ENCODE measurements at places on chromosomes 4 and X.

- no peak for DNase-seq
Observed at GRCh38 chr4:124025428-124025827, 628.8 kb downstream of the SPRY1 start.

- no peak for DNase-seq
Observed at GRCh38 chr4:98452091-98452490, 190.9 kb downstream of the RAP1GDS1 start.

- no peak for DNase-seq
Observed at GRCh38 chr4:4640692-4641091, 98.8 kb upstream of the STX18 start.

DNA sequence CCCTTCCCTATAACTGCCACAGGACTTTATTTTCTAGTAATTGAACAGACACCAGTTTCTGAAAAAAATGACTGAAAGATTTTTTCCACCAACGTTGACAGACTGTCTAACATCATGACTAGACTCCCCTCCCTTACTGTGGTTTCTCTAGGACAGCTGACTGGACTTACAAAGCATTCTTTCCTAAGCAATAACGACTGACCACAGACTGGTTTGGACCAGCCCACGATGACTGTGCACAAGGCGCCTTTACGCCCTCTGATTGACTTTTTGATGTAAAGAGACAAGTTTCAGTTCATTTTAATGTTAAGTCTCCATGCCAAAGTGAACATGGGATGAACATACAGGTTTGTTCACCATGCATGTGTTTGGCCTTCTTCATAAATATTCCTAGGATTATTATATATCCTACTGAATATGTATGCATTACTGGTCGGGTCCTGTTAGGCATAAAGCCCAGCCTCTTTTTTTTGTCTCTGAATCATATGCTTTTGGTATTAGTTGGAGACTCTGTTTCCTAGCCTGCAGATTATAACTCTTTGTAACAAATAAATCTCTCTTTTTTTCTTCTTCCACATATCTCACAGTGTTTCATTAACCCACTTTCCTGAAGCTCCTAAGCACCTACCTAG lies 50.5 kb upstream of the UGT2B4 start:
- DNase-seq, result no peak

GRCh38 chrX:149458586-149458985 lies 46.5 kb downstream of the IDS start:
- DNase-seq, result no peak

DNA sequence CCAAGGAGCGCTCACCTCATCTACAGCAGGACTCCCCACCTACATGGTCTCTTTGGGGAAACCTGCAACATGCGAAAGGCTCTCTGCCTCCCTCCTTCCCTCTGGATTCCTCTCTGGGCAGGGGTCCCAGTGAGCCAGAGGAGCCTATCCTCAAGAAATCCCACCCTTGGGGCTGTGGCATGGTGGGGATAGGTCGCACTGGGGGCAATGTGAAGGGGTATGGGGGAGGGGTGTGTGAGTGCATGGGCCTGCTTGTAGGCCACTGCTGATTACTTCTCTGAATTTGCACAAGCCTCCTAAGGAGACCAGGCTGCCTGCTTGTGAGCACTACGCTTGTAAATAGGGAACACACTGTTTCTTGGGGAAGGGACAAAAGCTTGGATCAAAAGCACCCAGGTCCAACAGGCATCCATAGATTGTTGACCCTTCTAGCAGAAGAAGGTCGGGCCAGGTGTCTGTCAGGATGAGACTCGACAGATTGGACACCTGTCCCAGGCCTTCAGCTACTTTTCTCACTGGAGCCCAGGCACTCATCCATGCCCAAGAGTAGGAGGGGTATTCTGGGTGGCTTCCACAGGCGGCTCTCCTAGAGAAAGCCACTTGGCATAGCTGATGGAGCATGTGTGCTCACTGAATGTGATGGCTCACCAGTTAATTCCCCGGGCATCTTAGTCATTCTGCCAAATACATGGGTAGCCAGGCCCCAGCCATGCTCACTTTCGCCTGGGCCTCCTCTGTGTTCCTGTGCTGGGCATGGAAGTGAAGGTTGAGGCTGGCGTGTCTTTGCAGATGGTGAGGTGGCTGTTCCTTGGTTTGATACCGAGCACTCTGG lies 75.0 kb downstream of the NBDY start:
- DNase-seq, result no peak

DNA sequence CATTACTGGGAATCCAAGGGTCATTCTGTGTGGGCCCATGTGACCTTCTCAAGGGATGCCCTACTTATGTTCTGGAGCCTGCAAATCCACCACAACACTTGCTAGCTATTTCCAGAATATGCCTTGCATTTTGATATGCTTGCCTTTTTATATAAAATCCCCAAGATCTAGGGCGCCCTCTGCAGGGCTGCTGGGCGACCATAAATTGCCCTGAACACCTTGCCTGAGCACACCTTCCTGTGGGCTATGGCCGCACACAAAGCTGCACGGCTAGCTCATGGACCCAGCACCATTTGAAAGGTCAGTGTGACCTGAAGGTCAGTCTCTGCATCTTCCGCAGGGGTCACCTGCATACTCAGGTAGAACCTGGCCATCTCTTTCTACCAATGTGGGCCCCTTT lies 311.7 kb downstream of the NLGN4X start:
- DNase-seq, result no peak

DNA sequence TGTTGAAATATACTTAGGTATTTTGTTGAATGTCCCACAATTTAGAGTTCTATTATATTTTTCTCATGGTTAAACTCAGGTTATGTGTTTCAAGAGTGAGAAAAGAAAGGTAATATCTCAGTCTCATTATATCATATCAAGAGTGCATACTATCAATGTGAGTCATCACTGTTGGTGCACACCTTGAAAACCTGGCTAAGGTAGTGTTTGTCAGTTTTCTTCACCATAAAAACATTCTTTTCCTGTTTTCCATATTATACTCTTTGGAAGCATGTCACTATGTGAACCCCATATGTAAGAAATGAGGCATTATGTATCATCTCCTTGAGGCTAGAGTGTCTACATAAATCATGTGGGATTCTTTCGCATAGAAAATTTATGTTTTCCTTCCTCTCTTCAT lies 307.6 kb upstream of the CTSO start:
- no peak for DNase-seq

- DNase-seq, result no peak
Observed at GRCh38 chrX:69138512-69138911, 26.7 kb downstream of the PJA1 start.

GRCh38 chr4:147510962-147511668 lies 30.2 kb downstream of the EDNRA start:
- no peak for DNase-seq

DNA sequence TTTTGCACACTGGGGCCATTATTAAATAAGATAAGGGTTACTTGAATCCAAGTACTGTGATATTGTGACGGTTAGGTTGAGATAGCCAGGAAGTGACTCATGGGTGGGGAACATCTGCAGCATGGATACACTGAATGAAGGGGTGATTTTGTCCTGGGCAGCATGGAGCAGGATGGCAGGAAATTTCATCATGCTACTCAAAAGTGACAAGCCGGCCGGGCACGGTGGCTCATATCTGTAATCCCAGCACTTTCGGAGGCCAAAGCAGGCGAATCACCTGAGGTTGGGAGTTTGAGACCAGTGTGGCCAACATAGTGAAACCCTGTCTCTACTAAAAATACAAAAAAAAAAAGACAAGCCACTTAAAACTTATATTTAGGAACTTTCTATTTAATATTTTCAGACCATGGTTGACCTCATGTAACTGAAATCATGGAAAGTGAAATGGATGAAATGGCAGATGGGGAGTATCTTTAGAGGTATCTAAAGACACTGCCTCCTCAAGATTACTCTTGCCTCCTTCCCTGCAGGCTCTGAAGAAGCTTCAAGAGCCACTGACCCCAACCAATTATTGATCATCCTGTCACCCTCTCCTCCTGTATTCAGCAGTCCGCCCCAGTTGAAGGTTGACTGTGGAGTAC lies 3.9 kb upstream of the TRIM60 start:
- DNase-seq, result no peak

DNA sequence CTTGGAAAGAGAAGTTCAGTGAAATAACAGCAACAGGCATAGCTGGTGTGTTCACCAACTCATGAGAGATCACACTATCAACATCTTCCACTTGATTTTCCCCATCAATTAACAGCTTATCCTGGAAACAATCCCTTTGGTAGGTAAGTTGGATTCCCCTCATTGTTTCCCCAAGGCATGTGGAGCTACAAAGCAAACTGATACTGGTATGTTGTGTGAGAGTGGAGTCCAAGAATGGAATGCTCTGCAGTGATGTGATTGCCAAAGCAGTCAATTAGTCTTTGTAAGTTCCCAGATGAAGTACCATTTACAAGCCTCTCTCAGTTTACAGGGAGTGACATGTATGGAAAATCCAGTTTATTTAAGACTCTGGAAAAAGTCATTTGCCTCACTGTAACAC lies 13.7 kb upstream of the XAGE2 start:
- no peak for DNase-seq

GRCh38 chr4:99642725-99643489 lies 14.7 kb downstream of the C4orf54 start:
- DNase-seq, result no peak

Data from CD4-positive, alpha-beta T cell treated with Interleukin-21 for 1 hour (primary cell).